Stimulated activated CD4-positive, alpha-beta T cell treated with anti-CD3 and anti-CD28 coated beads, Interleukin-1b, Interleukin-23, amount 100 ng/mL, for 1 hour (primary cell): ENCODE measurements at places on chromosomes 13 and 19.

DNA sequence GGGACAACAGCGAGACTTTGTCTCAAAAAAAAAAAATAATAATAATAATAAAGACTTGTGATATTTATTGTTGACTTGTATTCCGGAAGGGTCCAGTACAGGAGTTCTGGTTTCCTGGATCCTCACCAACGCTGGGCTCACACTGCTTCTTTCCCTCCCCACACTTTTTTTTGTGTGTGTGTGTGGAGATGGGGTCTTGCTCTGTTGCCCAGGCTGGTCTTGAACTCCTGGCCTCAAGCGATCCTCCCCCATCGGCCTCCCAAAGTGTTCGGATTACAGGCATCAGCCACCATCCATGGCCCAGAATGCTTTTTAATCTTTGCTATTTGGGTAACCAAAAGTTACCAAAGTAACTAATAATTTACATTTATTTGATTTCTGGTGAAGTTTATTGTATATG lies 39.1 kb downstream of the SIPA1L3 start:
- DNase-seq = no peak

DNA sequence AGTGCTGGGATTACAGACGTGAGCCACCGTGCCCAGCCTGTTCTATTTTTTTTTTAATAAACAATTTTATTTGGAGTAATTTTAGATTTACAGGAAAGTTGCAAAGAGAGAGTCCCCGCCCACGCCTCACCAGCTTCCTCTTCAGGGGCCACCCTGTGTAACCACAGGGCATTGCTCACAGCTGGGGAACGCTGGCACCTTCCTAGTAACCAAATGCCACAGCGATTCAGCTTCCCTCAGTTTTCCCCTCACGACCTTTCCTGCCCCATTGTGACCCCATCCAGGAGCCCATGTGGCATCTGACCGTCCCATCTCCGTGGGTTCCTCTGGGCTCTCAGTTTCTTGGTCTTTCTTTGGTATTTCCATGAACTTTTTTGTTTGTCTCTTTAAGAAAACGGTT lies 83.9 kb downstream of the GNG7 start:
- DNase-seq = peak; percentile 72

GRCh38 chr13:67416047-67416925 lies 186.2 kb upstream of the PCDH9 start:
- no peak for DNase-seq

- DNase-seq = no peak
Measured at GRCh38 chr13:26050568-26051230, 1.1 kb downstream of the SHISA2 start.

DNA sequence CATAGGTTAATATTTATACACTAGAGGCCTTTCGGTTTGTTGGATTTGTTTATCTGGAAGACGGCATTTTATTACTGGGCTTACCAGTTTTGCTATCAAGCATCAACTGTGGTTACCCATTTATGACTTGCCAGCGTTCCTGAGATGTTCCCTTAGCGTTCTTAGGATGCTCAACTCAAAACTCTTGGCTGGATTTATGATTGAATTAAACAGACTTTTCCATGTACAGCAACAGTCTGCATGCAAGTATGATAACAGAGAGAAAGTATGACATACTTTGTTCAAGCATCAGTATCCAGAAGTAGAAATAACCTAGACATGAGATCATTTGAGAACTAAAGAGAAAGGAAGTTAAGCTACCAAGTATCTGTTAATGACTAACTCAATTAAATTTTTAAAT lies 29.9 kb upstream of the RNF113B start:
- DNase-seq = no peak

GRCh38 chr13:35346494-35346893 lies 130.0 kb downstream of the MAB21L1 start:
- no peak for DNase-seq

DNA sequence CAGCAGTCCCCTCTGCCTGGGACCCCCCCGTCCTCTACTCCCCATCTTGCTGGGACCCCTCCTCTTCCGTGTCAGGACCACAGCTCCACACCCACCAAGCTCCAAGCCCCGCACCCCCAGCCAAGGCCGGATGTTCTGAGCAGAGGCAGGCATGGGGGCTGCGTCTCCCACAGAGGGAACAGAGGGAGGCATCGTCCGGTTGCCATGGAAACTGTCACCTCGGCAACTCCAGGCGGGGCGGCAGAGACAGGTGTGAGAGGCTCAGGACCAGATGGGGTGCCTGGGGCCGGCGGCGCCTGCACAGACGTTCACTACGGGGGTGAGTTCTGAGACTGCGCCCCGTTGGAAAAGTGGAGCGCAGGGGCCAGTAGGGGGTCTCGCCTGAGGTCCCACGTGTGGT lies 5.4 kb downstream of the RNU6-9 start:
- DNase-seq = no peak

DNA sequence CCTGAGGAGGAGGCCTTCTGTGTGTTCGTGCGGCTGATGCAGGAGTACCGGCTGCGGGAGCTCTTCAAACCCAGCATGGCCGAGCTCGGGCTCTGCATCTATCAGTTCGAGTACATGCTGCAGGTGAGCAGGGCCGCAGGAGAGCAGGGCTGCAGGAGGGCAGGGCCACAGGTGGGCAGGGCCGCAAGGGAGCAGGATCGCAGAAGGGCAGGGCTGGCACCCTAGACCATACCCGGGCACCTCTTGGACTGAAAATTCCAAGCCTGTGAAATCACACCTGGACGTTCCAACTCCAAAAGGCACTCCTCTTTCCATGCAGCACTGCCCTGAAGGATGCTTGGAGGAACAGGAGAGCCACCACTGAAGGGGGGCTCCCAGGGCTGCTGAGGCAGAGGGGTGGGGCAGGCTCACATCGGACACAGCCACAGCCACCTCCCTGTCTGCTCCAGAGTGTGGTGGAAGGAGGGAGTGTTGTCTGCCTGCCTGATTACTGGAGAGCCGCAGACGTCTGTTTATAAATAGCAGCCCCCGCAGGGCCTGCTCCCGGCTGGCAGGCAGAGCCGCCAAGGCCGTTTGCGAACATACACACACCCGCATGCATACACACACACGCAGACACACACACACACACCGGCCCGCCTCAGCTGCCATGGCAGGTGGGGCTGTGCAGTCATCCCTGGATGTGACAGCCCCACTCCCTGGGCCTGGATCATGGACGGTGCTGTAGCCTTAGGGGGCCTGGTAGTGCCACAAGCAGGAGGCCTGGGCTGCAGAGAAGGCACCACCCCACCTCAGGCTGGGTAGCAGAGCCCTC lies 20.2 kb downstream of the EVI5L start:
- no peak for DNase-seq

DNA sequence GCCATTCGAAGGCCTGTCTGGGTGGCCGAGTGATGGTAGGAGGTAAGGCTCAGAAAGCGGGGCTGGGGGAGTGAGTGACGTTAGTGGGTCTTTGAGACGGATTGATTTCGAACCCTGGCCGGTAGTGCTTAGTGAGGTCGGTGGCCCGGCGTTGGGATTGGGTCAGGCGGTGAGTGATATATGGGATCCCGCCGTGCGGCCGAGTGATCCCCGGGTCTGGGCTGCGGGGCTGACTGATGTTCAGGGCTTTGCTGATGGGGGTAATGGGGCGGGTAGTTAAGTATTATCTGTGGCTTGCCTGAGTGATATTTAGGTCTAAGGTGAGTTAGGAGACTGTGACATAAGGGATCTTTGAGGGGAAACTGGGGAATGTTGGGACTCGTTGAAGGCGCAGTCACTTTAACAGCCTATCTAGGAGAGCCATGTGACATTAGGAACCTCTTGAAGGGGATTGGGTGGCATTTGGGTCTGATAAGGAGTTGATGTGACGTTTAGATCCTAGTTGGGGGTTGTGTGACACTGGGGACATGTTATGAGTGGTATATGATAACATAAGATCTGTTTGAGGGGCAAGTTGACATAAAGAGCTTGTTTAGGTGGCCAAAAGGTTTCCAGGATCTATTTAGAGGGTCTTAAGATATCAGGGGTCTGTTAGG lies 543 bp downstream of the PSMC4 start:
- no peak for DNase-seq

- no peak for DNase-seq
Measured at GRCh38 chr19:54458648-54459281, 4.8 kb downstream of the LENG9 start.

- DNase-seq = no peak
Measured at GRCh38 chr19:57334191-57334590, 13.9 kb downstream of the ZNF543 start.

GRCh38 chr19:50000841-50001557 lies 24.2 kb downstream of the VRK3 start:
- DNase-seq = no peak

DNA sequence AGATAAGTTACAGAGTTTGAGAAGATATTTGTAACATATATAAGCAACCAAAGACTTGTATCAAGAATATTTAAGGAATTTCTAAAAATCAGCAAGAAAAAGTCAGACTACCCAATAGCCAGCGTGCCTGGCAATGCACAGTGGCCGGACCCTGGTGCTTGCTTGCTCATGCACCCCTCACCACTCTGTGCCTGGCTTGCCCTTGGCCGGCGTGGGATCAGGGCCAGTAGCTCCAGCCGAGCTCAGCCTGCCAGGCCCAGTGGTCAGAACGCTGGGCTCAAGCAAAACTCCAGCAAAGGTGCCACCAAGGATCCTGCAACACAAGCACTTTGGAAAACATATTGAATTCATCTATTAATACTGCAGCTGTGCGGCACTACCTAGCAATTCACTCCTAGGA lies 95.1 kb downstream of the KATNAL1 start:
- DNase-seq = no peak

GRCh38 chr13:26325876-26326275 lies 71.9 kb downstream of the CDK8 start:
- no peak for DNase-seq

GRCh38 chr19:49593233-49594113 lies 2.5 kb downstream of the PRR12 start:
- peak; percentile 90 for DNase-seq

DNA sequence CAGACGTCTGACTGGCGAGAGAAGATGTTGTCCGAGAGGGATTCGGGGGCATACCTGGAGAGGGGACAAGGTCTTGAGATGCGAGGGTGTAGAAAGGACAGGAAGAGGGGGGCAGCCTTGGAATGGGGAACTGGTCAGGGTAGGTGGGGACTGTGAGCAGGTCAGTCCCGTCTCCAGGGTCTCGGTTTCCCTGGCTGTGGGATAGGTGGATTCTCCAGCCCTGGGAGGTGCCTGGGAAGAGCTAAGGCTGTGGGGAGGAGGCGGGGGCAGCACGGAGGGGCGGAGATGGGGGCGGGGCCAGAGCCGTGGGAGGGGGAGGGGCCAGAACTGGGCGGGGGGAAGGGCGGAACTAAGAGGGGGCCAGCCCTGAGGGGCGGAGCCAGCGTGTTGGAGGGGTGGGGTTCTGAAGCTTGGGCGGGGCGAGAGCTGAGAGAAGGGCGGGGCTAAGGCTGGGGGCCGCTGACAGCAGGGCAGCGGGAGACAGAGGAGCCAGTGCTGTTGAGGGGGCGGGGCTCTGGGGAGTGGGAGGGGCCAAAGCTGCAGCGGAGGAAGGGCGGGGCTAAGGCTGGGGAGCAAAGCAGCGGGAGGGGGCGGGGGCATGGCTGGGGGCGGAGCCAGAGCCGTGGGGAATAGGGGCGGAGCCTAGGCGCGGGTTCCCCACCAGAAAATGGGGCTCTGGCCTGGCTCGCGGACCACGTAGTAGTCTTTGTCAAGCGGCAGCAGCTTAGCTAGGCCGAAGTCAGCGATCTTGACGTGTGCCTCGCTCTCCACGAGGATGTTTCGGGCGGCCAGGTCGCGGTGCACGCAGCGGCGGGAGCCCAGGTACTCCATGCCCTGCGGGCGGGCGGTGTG lies 9.5 kb upstream of the INSL3 start:
- no peak for DNase-seq

GRCh38 chr19:32652894-32653598 lies 21.9 kb downstream of the ANKRD27 start:
- no peak for DNase-seq

- DNase-seq = no peak
Measured at GRCh38 chr13:113540523-113540922, 44.0 kb upstream of the TFDP1 start.

DNA sequence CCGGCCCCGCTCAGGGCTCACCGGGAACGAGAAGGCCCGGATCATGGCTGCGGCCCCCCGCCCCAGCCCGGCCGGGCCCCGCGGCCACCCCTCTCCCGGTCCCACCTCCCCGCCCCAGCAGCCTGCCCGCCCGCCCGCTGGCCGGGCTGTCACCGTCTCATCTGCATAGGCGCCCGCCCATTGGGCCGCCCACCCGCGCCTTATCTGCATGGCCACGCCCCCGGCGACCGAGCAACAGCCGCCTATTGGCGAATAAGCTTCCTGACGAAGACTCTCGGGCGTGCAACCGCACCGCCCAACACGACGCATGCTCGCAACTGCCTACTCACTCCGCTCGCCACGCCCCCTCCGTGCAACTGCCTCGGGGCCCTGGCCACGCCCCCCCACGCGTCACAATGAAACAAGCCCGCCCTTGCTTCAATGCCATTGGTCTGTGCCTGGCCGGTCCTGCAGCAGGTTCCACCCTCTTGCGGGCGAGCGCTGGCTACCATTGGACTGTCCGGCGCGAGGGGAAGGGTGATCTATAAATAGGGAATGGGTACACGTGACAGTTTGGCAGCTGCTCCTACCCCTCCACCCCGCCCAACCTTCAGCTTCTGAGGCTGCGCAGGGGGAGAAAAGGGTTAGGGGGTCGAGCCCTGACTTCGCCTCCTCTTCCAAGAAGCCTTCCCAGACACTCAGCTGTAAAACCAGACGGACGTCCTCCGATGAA lies at the start of gene DACT3:
Gene DACT3 (minus strand): TSS at position 163 of the 712 bp plus-strand sequence. CDS start 118 bp downstream, at position 45.
- peak; percentile 99 for DNase-seq

- no peak for DNase-seq
Measured at GRCh38 chr13:31930901-31931522, 100.6 kb upstream of the FRY start.

GRCh38 chr13:111662451-111662850 lies 342.0 kb downstream of the TEX29 start:
- DNase-seq = no peak

- DNase-seq = no peak
Measured at GRCh38 chr19:38227287-38228004, 3.4 kb upstream of the DPF1 start.

DNA sequence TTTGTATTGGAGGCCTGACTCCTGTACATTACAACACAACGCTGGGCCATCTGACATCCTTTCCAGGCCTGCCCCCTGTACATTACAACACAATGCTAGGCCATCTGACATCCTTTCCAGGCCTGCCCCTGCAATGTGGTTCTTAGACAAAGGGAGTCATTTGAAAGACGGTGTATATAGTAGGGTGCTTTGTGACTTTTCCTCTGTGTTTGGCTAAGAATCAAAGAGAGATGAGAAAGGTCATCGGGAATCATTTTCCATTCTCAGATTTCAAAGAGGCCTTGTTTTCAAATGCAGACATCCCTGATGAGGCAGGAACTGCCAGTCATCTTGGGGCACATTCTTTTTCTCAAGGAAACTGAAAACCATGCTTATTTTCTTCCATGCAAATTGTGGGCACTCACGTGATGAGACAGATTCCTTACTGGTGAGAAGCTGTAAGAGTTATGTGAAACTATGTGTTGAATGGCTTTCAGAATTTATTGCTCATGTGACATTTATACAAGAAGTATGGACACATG lies 551.6 kb downstream of the MYO16 start:
- DNase-seq = no peak
